ENCODE measurements at places on chromosomes 12 and 14. TPM values are rescaled to one million over a fixed set of nuclear protein-coding genes. Genes with fewer than 3 reads are reported as not detected.

DNA sequence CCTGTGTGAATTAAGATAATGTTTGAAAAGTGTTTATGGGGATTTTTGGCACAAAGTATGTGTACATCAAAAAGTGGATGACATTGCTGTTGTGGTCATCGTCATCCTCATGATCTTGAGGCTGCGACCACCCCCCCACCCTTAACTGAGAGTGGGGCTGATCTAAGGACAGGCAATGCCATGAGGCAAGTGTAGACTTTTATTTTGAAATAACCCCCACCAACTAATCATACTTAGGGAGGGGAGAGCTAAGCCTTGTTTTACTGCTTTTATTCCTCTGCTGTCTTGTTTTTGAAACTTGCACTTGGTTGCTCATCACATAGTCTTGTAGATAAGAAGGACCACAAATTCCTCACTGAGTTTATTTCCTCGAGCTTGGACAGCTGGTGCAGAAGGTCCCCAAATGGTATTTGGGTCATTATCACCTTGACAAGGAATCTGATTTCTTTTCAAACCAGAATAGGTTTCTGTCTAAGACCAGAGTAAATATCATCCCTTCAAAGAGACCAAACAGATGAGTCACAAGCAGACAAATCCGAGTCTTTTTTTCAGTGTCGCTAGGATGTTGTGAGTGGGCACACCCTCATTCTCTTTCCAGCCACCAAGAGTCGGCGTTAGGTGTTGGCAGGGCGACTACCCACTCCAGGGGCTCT lies 23.9 kb upstream of the SMOC1 start:
- H3K4me3 ChIP-seq: no peak overlapping the region
- no peaks in the 10 kb centered on the region for H3K36me3 ChIP-seq
- H3K4me1 ChIP-seq: no peaks in the 10 kb centered on the region
- H3K27me3 ChIP-seq: peaks cover 7% of the 10 kb centered on the region

GRCh38 chr12:47863467-47863866 lies 41.3 kb downstream of the VDR start:
- H3K36me3 ChIP-seq: peaks cover 53% of the 10 kb centered on the region
- H3K27me3 ChIP-seq: no peaks in the 10 kb centered on the region
- no peak for DNase-seq
- H3K4me1 ChIP-seq: peaks cover 50% of the 10 kb centered on the region

- no peak overlapping the region for H3K4me3 ChIP-seq
- H3K36me3 ChIP-seq: no peaks in the 10 kb centered on the region
These were observed 451.6 kb downstream of the RGS6 start for GRCh38 chr14:72383865-72384264.

DNA sequence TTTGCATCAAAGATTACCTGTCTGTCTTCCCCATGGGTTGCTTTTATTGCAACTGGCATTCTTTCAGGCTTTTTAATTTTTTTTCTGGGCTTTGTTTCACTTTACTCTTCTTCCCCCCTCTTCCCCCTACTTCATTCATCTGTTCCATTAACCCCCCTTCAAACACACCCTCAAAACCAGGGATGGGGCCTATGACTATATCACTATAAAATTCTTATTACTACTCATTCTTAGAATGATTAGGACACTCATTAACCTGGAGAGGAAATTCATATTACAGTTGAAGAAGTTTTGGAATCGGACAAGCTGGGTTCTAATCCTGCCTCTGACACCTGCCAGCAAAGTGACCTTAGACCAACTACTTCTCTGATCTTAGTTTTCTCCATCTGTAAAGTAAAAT lies 24.8 kb upstream of the MDM1 start:
- DNase-seq: no peak
- peaks cover 18% of the 10 kb centered on the region for H3K4me1 ChIP-seq
- H3K36me3 ChIP-seq: no peaks in the 10 kb centered on the region

Gene POTEM
- total RNA-seq: not detected

DNA sequence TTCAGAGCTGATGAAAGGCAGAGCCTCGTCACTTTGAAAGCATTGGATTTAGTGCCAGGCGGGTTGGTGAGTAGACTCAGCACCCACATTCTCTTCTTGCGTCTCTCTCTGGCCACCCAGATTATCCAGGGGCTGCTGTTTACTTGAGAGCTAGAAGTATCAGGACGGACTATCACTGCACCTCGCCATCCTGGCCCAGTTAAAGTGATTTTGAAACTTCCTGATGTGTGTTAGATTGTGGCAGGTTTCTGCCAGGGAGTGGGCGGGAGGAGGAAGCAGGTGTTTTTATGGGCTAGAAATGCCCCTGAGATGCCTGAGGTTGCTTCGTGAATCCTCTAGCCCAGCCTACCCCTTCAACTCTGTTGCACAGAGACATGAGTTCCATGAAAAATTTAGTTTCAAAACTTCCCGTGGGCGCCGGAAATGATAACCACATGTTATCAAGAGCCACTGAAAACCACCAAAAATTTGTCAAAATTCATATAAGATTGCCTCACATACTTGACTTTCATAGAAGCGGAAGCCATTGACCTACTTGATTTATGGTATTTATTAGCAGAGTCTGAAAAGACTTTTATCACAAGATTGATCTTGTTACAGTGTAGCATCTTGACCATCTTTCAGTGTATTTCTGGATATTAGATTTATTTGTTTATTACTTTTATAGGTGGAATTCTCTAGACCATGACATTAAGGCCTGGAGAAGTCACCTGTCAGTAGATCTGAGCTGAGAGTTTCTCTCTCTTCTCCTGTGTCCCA lies 466.0 kb downstream of the RAD51B start:
- H3K4me1 ChIP-seq: peaks cover 75% of the 10 kb centered on the region
- peak; percentile 79 for DNase-seq
- no peaks in the 10 kb centered on the region for H3K27me3 ChIP-seq
- no peaks in the 10 kb centered on the region for H3K36me3 ChIP-seq

DNA sequence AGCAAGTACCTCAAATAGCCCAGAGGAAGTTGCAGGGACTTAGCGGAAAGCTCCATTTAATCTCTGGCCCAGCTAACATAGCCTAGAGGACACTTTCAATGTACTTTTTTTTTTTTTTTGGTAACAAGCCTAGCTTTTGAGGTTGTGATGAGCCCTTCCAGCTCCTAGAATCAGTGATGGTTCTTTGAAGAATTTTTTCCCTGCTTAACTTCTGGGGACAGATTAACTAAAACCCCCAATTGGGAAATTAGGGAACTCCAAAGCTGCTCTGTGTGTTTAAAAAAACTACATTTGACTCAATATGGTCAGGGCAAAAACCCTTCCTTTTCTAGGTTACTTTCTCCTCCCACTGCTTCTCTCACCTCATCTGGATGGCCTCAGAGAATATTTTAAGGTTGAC lies 23.9 kb upstream of the ITGA5 start:
- no peak for DNase-seq
- peaks cover 4% of the 10 kb centered on the region for H3K4me1 ChIP-seq
- no peaks in the 10 kb centered on the region for H3K36me3 ChIP-seq
- no peaks in the 10 kb centered on the region for H3K27me3 ChIP-seq

- H3K27ac ChIP-seq: peak overlapping the region; percentile 78
- no peaks in the 10 kb centered on the region for H3K36me3 ChIP-seq
- no peaks in the 10 kb centered on the region for H3K27me3 ChIP-seq
These were observed 11.1 kb upstream of the NINJ2 start for GRCh38 chr12:674272-674781.

DNA sequence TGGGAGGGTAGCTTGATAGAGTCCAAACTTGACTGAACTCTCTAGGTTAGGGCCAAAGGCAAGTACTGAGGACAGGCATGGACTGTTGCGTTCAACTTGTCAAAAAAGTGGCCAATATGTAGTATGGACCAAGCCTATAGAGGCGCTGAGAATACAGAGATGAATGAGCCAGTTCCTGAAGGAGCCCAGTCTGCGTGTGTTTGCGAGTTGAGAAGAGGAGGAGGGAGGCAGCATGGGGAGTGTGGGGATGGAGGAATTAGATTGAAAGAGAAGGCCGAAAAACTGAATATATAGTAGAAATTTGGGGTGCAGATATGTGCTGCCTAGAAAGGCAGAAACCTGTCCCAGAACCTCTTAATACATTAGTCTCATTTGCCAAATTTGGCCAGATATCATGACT lies 412.4 kb downstream of the PCNX1 start:
- peak overlapping the region; percentile 71 for H3K27ac ChIP-seq
- H3K27me3 ChIP-seq: no peaks in the 10 kb centered on the region
- DNase-seq: peak; percentile 7
- H3K36me3 ChIP-seq: no peaks in the 10 kb centered on the region

GRCh38 chr12:126033751-126034150 lies 968.5 kb downstream of the AACS start:
- H3K27ac ChIP-seq: no peak overlapping the region
- no peak overlapping the region for H3K4me3 ChIP-seq
- no peaks in the 10 kb centered on the region for H3K27me3 ChIP-seq

Gene TPPP2
- total RNA-seq: not detected

GRCh38 chr12:108875682-108876361 lies 4.1 kb upstream of the DAO start:
- no peak for DNase-seq
- H3K4me1 ChIP-seq: no peaks in the 10 kb centered on the region
- no peak overlapping the region for H3K4me3 ChIP-seq
- no peaks in the 10 kb centered on the region for H3K36me3 ChIP-seq
- H3K27me3 ChIP-seq: no peaks in the 10 kb centered on the region

Gene MYF6
- total RNA-seq: not detected

DNA sequence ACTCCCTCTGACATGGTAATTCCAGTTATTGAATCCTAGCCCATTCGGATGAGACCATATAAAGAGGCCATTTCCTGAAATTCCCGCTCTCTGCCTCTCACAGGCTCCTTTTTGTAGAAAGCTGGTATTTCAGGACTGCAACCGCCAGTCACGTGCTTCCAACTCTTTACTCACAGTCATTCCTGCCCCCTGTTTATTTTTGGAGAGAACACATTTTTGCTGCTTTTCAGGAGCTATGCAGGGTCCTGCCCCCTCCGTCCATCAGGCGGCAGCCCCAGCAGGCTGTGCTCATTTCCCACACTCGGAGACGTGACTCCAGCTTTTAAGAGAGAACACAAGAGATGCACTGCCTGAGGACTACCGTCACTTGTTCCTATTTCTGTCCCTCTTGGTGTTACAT lies 26.8 kb downstream of the IFT43 start:
- no peaks in the 10 kb centered on the region for H3K4me1 ChIP-seq
- DNase-seq: no peak
- peaks cover 41% of the 10 kb centered on the region for H3K36me3 ChIP-seq

Gene SERPINA9
- total RNA-seq: not detected

Gene PPM1H
- total RNA-seq: not detected

GRCh38 chr14:73717711-73718417 lies 3.7 kb upstream of the PNMA1 start:
- H3K27me3 ChIP-seq: no peaks in the 10 kb centered on the region
- DNase-seq: no peak
- H3K27ac ChIP-seq: no peak overlapping the region
- H3K4me3 ChIP-seq: no peak overlapping the region
- peaks cover 20% of the 10 kb centered on the region for H3K36me3 ChIP-seq
- H3K4me1 ChIP-seq: peaks cover 6% of the 10 kb centered on the region

Gene ATF7
- 19.8 TPM for total RNA-seq

Gene CMA1
- total RNA-seq: 2.1 TPM

- DNase-seq: no peak
- H3K27me3 ChIP-seq: no peaks in the 10 kb centered on the region
- H3K36me3 ChIP-seq: no peaks in the 10 kb centered on the region
- no peak overlapping the region for H3K4me3 ChIP-seq
- no peak overlapping the region for H3K27ac ChIP-seq
These were observed 12.8 kb upstream of the FRS2 start for GRCh38 chr12:69457433-69457832.

DNA sequence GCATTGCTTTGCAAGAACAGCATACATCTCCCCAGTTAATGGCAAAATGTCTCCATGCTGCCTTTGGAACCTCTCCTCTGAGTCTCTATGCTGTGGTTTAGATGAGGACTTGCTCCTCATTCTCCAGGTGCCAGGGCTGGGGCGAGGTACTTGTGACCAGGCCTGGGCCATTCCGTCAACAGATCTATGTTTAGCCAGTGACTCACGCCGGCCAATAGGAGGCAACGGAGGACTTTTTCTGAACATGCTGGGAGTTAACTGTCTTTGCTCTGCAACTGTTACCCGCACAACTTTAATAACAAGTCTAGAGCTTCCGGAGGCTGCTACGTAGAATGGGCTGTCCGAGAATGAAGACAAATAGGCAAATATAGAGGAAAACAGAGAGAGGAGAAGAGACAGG lies 214.2 kb downstream of the GLT1D1 start:
- no peak overlapping the region for H3K27ac ChIP-seq
- H3K27me3 ChIP-seq: peaks cover 8% of the 10 kb centered on the region
- DNase-seq: no peak
- no peaks in the 10 kb centered on the region for H3K36me3 ChIP-seq
- H3K4me3 ChIP-seq: no peak overlapping the region

- H3K4me1 ChIP-seq: no peaks in the 10 kb centered on the region
- H3K27me3 ChIP-seq: no peaks in the 10 kb centered on the region
- no peak for DNase-seq
- H3K27ac ChIP-seq: no peak overlapping the region
These were observed 95.1 kb downstream of the CAND1 start for GRCh38 chr12:67364228-67364627.

DNA sequence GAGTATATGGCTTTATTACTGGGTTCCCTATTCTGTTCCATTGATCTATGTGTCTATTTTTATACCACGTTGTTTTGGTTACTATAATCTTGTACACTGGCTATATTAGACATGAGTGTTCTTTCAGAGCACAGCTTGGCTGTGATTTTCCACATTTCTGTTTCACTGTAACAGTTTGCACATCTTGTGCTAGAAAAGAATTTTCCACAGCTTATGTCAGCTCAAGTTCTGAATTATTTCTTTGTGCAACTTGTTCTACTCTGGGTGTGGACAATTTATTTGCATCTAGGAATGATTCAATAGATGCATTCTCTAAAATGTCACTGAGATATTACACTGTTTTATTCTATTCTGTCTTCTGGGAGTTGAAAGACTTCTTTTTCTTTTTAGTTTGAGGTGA lies 28.4 kb upstream of the OR5AU1 start:
- H3K27ac ChIP-seq: no peak overlapping the region
- peaks cover 2% of the 10 kb centered on the region for H3K36me3 ChIP-seq
- H3K4me1 ChIP-seq: no peaks in the 10 kb centered on the region
- no peak for DNase-seq

DNA sequence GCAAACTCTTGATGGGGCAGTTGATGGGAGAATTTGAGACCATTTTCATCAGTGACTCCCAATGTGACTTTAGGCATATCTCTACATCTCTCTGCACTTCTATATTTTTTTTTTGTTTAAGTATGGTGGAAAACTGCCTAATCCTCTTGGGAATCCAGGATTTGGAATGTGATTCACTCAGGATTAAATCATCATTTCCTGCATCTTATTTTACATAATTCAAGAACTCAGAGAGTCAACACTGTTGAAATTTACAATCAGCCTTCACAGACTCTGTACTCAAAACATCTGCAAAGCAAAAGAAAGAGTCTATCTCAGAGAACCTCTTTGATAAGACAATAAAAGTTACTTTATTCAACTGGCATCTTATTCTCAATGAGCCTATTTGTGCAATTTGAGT lies 260.7 kb upstream of the NOS1 start:
- no peak overlapping the region for H3K4me3 ChIP-seq
- no peaks in the 10 kb centered on the region for H3K4me1 ChIP-seq
- H3K36me3 ChIP-seq: no peaks in the 10 kb centered on the region
- DNase-seq: no peak
- H3K27me3 ChIP-seq: no peaks in the 10 kb centered on the region
- no peak overlapping the region for H3K27ac ChIP-seq

Gene CATSPERB
- 0.20 TPM for total RNA-seq
